ENCODE measurements at places on chromosomes 3 and 15.
A peak's percentile ranks its signal among the peaks of the same experiment; 100 is the strongest.

DNA sequence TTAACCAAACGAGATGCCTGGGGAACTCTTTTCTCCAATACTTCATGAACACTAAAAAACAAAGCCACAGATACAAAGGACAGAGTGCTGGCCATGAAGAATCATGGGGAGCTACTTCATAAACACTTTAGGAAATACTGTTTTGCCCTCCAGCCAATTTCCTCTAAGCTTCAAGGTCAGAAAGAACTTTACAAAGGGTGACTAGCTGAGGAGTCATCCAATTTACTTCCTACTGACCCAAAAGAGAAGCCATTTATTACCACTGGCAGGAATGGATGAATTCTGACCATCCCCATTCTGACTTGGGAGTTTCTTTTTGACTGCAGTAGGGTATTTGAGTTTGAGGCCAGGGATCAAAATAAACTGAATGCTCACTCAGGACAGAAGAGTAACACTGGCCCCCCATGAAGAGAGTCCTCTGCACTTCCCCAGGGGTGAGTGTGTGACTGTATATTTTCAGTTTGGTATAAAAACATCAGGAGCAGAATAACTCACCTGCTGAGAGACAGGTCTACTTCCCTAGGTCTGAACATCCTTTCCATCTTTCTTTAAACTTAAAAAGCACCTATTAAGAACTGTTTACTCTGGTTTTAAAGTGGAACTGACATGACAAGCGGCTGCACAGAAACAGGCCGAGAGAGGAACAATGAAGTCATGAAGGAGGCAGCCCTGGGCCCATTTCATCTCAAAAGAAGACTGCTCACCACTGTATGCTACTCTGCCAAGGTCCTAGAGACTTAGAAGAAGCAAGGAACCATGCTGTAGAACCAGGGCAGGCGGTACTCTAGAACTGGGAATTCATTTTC is 203.6 kb downstream of the TNIK start:
- DNase-seq, result no peak

DNA sequence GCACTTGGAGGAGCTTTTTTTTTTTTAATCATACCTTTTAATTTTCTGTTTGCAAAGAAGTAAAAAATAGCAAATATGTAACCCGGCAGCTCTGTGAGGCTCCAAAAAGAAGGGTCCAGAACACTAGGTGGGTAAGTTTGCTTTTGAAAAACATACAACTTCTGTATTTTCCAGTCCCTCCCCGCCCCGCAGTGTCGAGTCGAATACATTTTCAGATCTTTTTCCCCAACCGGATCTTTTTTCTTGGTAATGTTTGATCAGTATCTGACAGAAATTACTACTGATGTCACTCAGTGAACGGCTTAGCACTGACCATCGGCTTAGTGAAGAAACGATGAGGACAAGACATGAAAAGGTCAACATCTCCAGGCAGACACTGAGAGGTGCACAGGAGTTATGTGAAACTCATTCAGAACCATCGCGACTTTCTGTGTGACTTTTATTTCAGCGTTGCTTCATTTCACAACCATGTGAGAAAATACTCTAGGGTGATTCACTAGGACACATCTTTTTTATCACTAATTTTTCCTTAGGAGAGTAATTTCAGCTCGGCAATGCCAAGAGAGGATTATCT is 11.0 kb downstream of the ISL2 start:
- no peak for DNase-seq

- no peak for DNase-seq
Measured at GRCh38 chr3:57743496-57743895, 12.6 kb upstream of the SLMAP start.

DNA sequence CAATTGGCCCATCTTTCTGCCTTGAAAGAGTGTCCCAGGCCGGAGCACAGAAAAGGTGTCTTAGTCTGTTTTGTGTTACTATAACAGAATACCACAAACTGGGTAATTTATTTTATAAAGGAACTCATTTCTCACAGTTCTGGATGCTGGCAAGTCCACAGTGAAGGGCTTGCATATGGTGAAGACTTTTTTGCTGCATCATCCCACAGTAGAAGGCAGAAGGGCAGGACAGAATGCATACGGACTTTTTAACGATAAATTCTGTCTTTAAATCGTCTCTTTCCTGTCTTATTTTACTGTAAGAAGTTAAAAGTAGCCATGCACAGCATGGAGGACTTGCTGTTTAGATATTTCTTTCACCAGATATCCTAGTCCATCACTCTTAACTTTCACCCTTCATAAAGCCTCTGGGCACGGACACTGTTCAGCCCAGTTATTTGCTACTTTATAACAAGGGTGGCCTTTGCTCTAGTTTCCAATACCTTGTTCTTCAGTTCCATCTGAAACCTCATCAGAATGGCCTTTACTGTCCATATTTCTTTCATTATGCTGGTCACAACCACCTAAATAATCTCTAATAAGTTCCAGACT is 10.3 kb upstream of the EIF1B start:
- no peak for DNase-seq

DNA sequence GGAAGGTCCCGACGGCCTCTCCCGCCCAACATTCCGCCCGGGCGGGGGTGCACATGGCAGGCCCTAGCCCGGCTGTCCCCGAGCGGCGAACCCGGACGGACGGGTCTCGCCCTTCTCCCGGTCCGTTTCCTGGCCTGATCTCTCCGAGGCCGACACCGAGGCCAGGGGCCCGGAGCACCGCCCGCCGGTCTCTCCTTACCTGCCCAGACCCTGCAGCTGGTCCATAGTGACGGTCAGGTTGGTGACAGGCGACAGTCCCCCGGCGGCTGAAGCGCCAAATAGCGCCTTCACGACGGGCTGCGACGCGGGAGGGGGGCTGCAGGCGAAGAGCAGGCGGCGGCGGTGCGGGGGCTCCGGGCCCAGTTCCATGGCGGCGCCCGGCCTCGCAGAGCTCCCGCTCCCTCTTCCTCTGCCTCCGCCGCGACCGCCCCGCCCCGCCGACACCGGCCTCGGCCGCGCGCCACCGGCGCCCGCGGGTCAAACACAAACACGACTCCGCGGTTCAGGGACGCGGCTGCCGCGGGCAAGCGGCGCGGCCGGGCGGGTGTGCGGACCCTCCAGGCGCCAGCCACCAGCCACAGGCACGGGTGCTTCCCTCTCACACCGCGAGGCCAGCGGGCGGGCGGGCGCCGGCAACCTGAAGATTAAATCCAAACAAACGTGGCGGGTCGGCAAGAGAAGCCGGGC is 495 bp downstream of the CDC25A start:
- DNase-seq, result peak; percentile 40

DNA sequence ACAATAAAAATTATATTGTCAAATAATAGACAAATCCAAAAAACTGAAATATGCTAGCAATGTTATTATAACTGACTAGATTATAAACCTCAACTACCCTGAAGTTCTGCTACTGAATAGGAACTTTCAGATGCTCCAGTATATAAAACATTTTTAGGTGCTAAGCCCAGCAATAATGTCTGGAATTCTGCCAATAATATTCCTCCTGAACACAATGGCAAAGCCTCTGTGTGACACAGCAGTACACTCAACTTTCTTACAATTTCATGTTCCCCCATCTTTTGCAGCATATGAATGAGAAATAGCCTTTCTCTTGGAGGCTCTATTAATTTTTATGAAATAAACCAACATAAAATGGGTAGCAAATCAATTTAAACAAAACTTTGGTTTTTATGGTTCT is 29.5 kb downstream of the ATOSA start:
- no peak for DNase-seq

GRCh38 chr3:23174426-23175039 is 28.6 kb upstream of the UBE2E2 start:
- DNase-seq, result no peak
